Tibial artery (tissue), 4 donors: ENCODE measurements at places on chromosomes 1 and 21.
A peak's percentile ranks its signal among the peaks of the same experiment; 100 is the strongest.

- no peaks in the 10 kb centered on the region for H3K27me3 ChIP-seq
- DNase-seq = peak; percentile 79
- peak overlapping the region; percentile 78 for H3K4me3 ChIP-seq
- H3K36me3 ChIP-seq = peaks cover 31% of the 10 kb centered on the region
These were observed 712 bp downstream of the RAB13 start for GRCh38 chr1:153985341-153985912.

DNA sequence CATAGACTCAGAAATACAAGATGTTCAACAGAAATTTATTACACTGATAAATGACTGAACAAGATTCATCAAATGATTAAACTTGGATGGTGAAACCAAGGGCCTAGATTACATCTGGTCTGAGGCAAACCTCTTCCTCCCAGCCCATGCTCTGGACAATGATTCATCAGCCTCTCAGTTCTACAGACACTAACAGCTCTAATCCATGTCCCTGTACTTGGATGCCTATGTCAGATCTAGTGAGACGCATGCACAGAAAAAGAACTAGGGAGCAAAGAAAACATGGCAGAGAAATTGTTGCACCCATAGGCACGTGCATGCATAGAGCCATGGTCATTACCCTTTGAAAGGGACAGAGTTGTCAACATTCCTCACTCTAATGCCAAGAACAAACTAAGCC, 250.1 kb downstream of the KCNH1 start:
- no peak for DNase-seq
- no peaks in the 10 kb centered on the region for H3K4me1 ChIP-seq
- no peak overlapping the region for H3K27ac ChIP-seq
- H3K4me3 ChIP-seq = no peak overlapping the region
- H3K36me3 ChIP-seq = no peaks in the 10 kb centered on the region

GRCh38 chr1:75188892-75189291, 54.7 kb downstream of the LHX8 start:
- H3K36me3 ChIP-seq = no peaks in the 10 kb centered on the region
- no peak overlapping the region for H3K4me3 ChIP-seq
- DNase-seq = no peak
- H3K4me1 ChIP-seq = no peaks in the 10 kb centered on the region
- no peak overlapping the region for H3K27ac ChIP-seq
- no peaks in the 10 kb centered on the region for H3K27me3 ChIP-seq

DNA sequence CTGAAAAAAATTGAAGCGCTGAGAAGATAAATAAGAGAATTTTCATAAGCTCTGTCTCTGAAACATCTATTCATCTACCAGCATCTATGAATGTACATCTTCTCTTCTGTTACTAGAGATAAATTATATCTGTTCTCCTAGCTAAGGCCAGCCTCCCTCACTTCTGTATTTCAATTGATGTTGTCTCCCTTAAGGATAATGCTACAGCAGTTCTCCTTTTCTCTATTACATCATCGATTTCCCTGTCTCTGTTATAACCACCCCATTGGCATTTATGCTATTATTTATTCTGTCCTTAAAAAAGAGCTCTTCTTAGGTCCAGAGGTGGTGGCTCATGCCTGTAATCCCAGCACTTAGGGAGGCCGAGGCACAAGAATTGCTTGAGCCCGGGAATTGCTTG, 42.9 kb upstream of the TMCO2 start:
- peaks cover 11% of the 10 kb centered on the region for H3K36me3 ChIP-seq
- H3K4me3 ChIP-seq = no peak overlapping the region
- DNase-seq = no peak
- no peaks in the 10 kb centered on the region for H3K27me3 ChIP-seq

DNA sequence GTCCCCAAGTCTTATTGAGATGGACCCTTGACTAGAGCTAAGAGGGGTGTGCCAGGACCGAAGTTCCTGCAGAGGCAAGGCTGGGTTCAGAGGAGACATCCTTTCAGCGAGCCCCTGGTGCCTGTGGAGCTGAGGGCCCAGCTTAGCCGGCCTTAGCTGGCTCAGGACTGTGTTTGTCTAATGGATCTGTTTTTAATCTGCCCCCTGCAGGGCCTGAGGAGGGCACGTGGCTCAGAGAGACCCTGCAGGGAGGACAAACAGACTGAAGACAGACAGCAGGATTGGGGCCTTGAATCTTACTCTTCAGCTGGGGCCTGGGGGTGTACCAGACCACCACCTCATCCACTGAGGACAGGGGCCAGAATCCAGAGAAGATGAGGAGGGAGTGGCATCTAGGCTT, 1.6 kb downstream of the CRABP2 start:
- peaks cover 45% of the 10 kb centered on the region for H3K4me1 ChIP-seq
- DNase-seq = no peak
- peaks cover 14% of the 10 kb centered on the region for H3K36me3 ChIP-seq
- no peak overlapping the region for H3K4me3 ChIP-seq
- H3K27me3 ChIP-seq = peaks cover 38% of the 10 kb centered on the region
- no peak overlapping the region for H3K27ac ChIP-seq

GRCh38 chr21:46636181-46636512, 673 bp downstream of the PRMT2 start:
- H3K4me3 ChIP-seq = peak overlapping the region; percentile 90
- no peak for DNase-seq
- H3K36me3 ChIP-seq = peaks cover 4% of the 10 kb centered on the region
- H3K4me1 ChIP-seq = peaks cover 35% of the 10 kb centered on the region
- no peaks in the 10 kb centered on the region for H3K27me3 ChIP-seq

DNA sequence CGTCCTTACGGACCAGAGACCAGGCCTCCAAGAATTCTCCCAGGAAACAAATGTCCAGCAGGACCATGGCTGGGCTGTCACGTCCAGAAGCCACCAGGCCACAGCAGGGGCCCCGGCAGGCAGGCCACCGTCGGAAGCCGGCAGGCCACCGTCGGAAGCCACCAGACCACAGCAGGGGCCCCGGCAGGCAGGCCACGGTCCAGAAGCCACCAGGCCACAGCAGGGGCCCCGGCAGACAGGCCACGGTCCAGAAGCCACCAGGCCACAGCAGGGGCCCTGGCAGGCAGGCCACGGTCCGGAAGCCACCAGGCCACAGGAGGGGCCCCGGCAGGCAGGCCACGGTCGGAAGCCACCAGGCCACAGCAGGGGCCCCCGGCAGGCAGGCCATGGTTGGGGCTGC, 67.0 kb upstream of the PDE9A start:
- H3K27ac ChIP-seq = no peak overlapping the region
- no peaks in the 10 kb centered on the region for H3K36me3 ChIP-seq
- H3K4me1 ChIP-seq = no peaks in the 10 kb centered on the region
- no peak for DNase-seq
